ENCODE measurements at places on chromosomes 12 and 14.

GRCh38 chr12:122190842-122191668, 8.1 kb downstream of the LRRC43 start:
- DNase-seq, result peak; percentile 52

DNA sequence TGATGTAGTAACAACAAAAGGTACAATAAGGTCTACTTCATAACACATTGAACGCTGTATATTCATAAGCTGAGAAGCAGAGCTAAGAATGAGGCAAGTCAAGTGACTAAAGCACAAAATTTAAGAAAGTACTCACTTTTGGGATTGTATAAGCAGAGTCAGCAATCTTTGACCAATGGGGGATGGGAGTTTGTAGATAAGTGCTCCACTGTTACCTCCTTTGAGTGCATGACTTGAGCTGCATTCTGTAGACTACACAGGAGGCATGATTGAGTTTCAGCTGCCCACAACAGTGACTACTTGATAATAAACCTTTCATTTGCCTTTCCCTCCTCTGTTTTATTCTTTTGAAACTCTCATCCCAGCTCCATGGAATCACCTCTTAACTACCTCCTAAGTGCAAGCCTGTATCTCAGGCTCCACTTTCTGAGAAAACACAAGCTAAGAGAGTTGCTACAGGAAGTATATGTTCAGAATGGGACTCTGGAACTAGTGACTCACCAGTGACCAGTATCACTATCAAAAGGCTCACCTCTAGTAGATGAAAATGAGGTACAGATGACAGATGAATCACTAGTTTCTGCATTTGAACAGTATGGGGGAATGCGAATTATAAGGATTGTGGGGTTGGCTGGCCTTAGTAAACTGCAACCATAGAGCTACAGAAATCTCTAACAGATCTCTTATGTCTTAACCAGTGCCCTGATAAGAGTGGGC, 49.2 kb downstream of the SLC35F4 start:
- peak; percentile 49 for DNase-seq

DNA sequence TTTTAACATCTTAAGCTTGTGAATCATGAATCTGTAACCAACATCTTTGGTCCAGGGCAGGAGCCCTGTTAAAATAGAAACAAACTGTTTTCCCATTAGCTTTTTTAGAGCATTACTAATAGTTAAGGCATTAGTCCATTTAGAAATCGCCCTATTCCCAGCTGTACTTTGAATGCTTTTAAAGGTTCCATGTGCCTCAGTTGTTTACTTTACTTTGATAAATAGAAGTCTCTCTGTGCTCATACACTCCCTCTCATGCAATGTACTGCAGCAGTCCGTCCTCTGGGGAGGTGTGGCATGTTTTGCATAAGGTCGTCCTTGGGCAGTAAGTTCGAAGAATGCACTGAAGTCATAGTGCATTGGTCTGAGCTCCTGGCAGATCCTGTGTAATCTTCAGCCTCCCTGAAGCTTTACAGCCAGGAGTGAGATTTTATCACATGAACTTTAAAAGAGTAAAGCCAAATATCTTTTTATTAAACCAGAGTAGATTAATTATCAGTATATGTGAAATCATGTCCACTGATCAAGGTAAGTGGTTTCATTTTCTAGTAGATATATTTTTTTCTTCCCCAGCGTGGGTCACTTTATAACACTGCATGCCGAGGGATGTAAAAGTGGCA, 134.7 kb downstream of the FGD4 start:
- peak; percentile 9 for DNase-seq

- no peak for DNase-seq
These were observed 770.2 kb downstream of the BCL11B start for GRCh38 chr14:98501836-98502235.

- DNase-seq, result no peak
These were observed 76.8 kb downstream of the TESC start for GRCh38 chr12:117022465-117022864.

DNA sequence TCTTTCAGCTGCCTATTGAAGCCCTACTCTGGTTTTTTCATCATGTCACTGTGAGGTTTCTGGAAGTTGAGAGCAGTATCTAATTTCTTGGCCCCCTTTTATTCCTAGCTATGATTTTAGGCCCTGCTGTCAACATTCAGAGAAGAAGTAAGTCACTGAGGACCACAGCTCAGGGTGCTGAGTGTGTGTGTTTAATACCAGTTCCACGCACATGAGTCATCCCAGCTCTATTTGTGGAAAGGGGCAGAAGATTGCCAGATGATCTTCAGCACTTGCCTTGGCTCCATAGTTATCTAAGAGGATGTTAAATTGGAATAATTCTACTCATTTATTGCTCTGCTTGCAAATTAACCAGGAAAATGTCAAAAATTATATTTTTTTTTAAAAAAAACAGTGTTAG, 65.5 kb upstream of the SLC38A4 start:
- DNase-seq, result no peak

DNA sequence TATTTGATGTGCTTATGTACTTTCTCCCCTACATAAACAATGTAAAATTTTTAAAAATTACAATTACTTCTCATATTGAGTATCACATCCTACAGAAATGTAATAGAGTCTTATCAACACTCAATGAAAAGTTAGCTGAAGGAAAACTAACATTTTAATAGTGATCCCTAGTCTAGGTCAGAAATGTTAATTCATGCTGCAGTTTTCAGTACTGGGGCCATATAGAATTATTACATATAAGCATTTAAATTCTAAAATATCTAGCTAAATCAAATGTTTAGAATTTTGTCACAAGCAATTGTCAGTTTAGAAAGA, 37.8 kb downstream of the SLC6A15 start:
- no peak for DNase-seq

DNA sequence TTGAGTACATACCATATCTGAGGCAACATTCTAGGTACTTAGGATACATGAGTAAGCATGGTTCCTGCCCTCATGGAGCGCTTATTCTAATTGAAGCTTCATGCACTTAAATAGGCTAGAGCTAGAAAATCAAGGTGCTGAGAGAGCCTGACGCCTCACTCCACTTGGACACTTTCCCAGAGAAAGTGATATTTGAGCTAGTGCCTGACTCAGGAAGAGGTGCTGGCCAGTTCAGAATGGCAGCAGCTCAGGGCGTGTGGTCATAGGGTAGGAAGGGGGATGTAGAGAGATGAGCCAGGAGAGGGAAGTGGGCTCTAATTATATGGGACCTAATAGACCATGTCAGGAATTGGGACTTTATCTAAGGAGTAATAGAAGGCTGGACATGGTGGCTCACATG, 33.3 kb downstream of the TULP3 start:
- DNase-seq, result peak; percentile 30

DNA sequence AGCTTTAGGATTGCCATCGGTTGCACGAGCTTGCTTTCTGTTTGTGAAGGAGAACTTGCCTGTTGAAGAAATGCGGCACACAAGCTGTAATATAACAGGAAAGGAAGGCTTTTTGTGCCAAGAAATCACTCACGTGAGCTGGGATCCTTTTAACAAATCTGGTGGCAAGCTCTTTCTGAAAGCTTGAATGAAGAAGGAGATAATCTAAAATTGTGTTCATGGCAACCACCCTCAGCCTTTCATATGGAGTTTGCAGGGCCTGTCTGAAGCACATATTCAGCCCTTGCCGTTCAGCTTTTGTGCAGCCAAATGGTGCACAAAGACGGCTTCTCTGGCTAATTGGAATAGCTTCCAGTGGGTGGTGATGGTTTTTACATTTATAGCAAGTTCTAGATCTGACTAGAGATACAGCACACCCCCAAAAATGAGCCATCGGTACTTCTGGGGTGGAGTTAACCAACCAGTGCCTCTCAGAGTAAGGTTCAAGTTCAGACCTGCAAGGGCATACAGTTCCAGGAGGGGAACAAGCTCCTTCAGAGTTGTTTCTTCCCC, 107.4 kb downstream of the AEBP2 start:
- no peak for DNase-seq

- DNase-seq, result no peak
These were observed 121.9 kb upstream of the SLC35F4 start for GRCh38 chr14:57987596-57988300.

- no peak for DNase-seq
These were observed 267.7 kb downstream of the KCNH5 start for GRCh38 chr14:62777510-62777909.

- no peak for DNase-seq
These were observed 6.3 kb downstream of the TRAFD1 start for GRCh38 chr12:112131686-112132085.

GRCh38 chr12:53974084-53975063, at the start of gene HOTAIR:
Gene HOTAIR (minus strand): TSS chr12:53974954.
- DNase-seq, result peak; percentile 74

GRCh38 chr12:132270516-132270915, 58.9 kb downstream of the GALNT9 start:
- DNase-seq, result no peak

GRCh38 chr12:68559246-68559645, 51.5 kb upstream of the RAP1B start:
- DNase-seq, result peak; percentile 80

- DNase-seq, result no peak
These were observed 146.2 kb downstream of the DACT1 start for GRCh38 chr14:58783792-58784511.

GRCh38 chr14:104159990-104160389, 21.6 kb downstream of the KIF26A start:
- DNase-seq, result no peak

DNA sequence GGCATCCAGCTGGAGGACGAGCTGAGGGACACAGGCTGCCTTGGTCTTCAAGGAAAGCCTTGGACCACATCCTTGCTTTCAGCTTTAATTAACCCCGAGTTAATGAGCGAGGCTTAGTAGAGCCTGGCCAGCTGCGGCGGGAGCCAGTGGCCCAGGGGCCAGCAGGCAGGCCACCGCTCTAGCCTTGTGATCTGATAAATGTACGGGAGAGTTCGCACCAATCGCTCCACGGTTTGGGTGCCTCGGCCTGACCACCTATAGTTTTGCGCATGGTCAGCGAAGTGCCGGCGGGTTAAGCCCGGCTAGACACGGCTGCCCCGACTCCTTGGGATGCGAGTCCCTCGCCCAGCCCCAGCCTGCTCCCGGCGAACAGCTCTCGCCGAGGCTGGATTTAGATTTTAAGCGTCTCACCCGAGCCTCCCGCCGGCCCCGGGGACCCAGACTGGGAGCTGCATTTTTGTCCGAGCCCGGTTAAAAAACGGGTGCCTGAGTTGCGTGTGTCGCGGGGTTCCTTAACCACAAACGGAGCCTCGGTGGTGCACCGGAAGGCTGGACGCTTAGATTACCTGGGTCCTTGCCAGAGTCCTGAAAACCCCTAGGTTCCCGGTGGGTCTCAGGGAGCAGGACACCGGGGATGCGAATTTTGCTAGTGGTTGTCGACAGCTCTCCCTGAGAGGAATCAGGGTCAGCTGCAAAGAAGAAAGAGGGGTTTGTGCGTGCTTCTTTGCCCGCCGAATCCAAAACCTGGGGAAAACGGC, 2.9 kb upstream of the HOXC12 start:
- no peak for DNase-seq

- DNase-seq, result no peak
These were observed 999 bp upstream of the DCAF4 start for GRCh38 chr14:72925171-72925759.

GRCh38 chr14:22774011-22774706, 7.7 kb downstream of the OXA1L start:
- DNase-seq, result no peak

DNA sequence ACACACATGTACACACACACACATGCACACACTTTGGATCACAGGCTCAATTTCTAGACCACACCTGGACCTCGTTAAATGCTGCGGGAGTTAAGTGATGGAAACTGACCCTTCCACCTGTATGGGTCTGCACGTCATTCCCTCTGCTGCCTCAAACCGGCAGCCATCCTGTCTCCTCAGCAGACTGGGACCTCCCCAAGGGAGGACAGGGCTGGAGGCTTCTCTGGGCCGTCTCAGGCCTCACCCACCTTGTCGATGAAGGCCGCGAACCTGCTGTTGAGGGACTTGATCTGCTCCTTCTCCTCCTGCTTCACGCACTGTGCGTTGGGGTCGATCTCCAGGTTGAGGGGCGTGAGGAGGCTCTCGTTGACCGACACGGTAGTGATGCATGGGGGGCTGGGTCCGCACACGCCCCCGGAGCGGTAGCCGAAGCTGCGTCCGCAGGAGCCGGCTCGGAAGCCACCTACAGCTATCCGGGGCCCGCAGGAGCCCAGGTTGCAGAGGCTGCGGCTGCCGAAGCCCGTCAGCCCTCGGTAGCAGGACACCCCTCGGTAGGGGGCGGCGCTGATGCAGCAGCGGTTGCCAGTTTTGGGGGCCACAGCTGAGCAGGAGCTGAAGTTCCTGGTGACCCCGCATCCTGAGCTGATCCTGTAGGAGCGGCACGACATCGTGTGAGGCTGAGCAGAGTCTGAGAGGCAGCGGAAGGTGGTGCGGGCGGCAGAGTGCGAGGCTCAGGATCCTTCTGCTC, at the start of gene KRT85:
Gene KRT85 (minus strand): TSS at position 744 of the 748 bp plus-strand sequence. CDS start 76 bp downstream, at position 668.
- DNase-seq, result no peak

DNA sequence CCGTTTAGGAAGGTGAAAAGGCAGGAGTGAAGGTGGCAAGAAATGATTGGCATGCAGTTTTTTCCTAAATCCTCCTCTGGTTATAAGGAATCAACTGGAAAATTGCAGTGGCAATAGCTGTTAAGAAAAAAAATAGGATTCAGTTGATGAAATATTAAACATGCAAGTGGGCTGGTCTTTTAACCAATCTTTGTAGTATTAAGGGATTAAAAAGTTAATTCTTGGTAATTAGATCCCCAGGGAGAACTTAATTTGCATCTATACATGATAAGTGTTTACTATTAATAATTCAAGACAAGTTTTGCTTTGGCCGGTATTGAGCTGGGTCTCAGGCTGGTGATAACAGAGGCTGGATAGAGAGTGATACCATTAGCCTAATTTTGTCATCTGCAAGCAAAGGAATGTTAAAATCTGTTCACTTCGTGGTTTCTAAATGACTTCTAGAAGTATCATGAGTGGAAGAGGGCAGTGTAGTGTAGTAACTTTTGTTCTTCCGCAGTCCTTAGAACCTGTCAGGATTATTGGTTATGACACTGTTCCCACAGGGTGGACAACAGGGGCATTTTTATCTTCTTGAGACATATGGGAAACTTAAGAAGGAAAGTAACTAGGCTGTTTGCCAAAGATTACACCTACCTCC, 118.5 kb downstream of the PRKCH start:
- no peak for DNase-seq

DNA sequence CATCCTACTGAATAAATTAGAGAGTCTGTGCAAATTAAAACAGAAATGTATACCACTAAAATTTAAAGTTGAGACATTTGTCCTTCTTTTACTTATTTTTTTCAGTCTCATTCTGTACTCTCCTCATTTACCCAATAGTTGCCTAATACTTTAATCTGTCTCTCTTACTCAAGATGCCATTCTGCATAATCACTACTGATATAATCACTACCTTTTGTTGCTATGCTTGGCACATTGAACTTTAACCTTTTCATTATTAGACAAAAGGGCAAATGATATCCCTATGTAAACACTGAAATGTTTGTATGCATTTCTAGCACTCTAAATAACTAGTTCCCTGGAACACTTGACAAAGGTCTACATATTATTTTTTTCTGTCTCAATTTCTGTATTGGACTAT, 1108.3 kb upstream of the FLRT2 start:
- DNase-seq, result no peak

GRCh38 chr12:118206107-118206412, 70.1 kb downstream of the PEBP1 start:
- DNase-seq, result no peak

- peak; percentile 51 for DNase-seq
These were observed 100.8 kb downstream of the PPHLN1 start for GRCh38 chr12:42426746-42427145.
